ENCODE measurements at places on chromosomes 6 and 20.

DNA sequence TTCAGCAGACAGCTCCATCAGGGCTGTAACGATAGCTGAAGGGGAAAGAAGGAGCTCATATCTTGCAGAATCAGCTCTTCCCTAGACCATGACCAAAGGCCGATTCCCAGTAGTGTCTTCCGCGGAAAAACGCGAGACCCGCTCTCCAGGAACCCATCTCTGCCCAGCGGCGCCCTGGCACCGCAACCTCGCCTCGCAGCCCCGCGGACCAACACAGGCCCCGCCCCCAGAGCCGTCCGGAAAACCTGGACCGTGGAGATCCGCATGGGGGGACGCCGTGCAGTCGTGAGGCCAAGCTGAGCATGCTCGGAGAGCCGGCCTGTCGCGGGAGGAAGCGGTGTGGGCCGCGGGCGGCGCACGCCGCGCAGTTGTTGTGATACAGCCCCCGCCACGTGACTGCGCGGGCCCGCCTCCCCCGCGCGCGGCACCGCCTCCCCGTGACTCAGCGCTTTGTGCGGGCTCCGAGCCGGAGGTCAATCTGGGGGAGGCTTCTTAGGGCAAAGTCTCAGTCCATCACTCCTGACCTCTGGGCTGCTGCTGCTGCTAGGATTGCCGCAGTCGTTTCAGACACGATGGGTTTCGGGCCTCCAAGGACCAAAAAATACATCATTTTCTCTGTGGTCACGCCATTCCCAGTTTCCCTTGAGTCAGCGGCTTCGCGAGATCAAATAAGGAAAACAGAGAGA, 3.1 kb upstream of the GCLC start:
- DNase-seq: peak; percentile 82

GRCh38 chr6:158958504-158959386, 41.3 kb downstream of the RSPH3 start:
- no peak for DNase-seq

DNA sequence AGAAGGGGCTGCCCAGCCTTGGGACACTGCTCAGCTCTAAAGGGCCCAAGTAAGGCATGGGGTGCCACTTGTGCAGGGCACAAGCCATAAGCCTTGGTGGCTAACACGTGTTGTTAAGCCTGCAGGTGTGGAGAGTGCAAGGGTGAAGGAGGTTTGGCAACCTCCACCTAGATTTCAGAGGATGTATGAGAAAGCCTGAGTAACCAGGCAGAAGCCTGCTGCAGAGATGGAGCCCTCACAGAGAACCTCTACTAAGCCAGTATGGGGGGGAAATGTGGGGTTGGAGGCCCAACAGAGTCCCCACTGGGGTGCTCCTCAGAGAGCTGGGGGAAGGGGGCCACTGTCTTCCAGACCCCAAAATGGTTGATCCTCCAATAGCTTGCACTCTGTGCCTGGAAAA, 32.6 kb downstream of the SERINC1 start:
- no peak for DNase-seq

- no peak for DNase-seq
These were observed 8.4 kb downstream of the SDC4 start for GRCh38 chr20:45339799-45340198.

- no peak for DNase-seq
These were observed 301.2 kb downstream of the LRFN2 start for GRCh38 chr6:40285996-40286395.

DNA sequence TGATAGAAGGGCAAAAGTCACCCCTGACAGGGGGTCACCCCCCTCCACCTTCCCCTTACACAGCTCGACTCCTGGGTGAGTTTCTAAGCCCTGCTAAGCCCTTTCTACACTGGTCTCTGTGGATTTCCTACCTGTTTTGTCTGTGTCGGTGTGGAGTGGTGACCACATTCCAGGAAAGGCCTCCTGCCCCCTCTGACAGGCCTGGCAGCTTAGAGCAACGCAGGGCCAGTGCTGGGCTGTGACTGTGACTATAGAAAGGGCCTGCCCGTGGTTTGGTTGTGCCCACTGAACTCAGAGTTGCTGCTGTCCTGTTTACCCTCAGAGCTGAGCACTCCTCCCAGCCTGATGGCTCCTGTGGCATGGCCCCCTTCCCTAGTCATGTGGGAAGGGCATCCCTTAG, 109.0 kb downstream of the ARMC2 start:
- no peak for DNase-seq

DNA sequence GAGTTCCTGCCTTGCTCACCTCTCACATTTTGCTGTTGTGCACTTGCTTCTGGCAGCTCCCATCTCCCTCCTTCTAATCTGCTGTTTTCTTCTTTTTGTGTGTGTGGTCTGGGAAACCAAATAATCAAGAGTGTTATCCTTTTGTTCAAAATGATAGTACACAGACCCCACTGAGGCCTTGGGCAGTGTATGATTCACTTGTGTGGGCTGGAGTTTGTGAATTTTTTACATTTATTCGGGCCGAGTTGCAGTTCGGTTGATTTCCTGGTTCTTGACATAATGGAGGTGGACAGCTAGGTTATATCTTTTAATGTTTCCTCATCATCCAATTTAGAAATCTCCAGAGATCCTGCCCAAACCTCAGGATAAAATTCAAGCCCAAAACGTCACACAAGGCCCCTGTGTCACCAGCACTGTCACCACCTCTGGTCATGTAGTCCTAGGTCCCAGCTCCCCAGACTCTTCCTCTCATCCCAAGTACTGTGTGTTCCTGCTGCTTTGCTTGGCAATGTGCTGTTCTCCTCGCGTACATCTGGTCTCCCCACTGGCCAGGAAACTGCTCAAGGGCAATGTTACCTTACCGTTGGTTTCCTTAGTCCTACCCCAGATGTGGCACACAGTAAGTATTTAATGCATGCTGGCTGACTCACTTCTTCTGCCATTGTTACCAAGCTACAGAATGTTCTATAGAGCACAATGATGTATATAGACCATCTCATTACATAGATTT, 55.7 kb upstream of the PHACTR2 start:
- no peak for DNase-seq

GRCh38 chr6:143759666-143760065, 81.9 kb downstream of the PHACTR2 start:
- no peak for DNase-seq

DNA sequence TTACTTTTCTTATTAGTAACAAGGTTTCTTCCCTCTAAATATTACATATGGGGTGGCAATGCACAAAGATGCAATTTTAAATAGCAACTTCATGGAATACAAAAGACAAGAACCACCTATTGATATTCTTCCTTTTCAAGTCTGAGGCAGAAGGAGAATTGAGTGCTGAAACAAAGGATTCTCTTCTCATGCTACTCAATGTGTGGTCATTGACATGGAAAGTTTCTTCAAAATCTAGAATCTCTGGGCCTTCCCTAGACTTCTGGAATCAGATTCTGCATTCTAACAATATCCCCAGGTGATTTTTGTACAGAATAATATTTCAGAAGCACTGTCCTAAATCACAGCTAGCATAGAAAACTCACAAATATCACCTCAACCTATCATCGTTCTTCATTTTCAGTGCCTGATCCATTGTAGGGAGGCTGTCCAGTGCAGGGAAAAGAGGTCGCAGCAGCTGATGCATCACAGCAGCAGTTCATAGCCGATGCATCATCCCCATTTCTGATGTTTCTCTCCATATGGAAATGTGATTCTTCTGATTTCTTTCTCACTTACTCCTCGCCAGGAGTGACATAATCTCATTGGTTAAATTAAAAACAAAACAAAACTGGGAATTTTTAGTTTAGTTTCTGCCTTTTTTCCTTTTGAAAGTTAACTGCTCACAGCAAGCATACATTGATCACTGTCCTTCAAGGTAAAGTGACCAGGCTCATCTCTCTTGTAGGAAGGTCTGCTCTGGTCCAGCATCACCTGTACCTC, 139.5 kb upstream of the FAM83B start:
- no peak for DNase-seq

GRCh38 chr20:2866236-2866635, 7.0 kb upstream of the PTPRA start:
- DNase-seq: no peak

GRCh38 chr6:161074496-161075121, 83.0 kb downstream of the MAP3K4 start:
- no peak for DNase-seq

GRCh38 chr6:168943231-168943905, 310.3 kb downstream of the THBS2 start:
- DNase-seq: no peak

- no peak for DNase-seq
These were observed 135.6 kb downstream of the ANKRD60 start for GRCh38 chr20:58092871-58093270.

- DNase-seq: no peak
These were observed 53.3 kb upstream of the LGSN start for GRCh38 chr6:63372951-63373533.

GRCh38 chr6:2257363-2257762, 12.0 kb upstream of the GMDS start:
- no peak for DNase-seq

- DNase-seq: peak; percentile 50
These were observed 360.2 kb downstream of the PREX1 start for GRCh38 chr20:48467622-48468021.

- DNase-seq: no peak
These were observed 5.5 kb upstream of the JAG1 start for GRCh38 chr20:10679269-10679668.

DNA sequence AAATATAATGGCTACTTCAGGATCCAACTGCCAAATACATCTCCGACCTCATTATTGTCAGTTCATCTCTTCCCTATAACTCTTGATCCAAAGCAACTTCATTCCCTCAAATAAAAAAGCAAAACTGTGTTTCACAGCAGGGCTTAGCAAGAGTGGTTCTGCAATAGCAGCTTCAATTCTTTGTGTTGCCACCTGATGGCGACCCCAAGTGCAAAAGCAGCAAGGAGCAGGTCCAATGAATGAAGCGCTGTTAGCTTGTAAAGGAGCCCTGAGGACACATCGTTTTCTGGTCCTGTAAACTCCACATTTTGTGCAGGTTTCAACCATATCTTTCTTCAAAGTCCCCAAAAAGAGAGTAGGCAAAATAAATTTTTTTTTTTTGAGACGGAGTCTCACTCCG, 19.6 kb downstream of the RTN4IP1 start:
- peak; percentile 20 for DNase-seq

- DNase-seq: no peak
These were observed 37.1 kb upstream of the SLC4A11 start for GRCh38 chr20:3275966-3276679.

GRCh38 chr6:56382416-56382940, 135.1 kb upstream of the COL21A1 start:
- no peak for DNase-seq

DNA sequence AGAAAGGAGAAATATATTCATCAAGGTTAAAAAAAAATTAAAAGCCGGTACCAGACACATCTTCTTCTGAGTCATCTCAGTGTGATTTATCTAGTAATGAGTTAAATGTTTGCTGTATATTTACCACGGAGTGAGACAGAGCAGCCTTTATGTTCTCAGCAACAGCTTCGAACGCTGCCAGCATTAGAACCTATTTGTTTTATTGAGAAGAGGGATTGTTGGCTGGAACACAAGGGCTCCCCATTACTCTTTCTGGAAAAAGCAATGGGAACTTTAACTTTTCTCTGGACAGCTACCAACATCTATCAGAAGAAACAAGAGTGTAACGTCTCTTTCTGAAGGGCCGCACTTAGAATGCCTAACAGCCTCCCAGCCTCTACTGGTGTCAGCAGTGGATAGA, 105.3 kb upstream of the TAB2 start:
- DNase-seq: no peak

DNA sequence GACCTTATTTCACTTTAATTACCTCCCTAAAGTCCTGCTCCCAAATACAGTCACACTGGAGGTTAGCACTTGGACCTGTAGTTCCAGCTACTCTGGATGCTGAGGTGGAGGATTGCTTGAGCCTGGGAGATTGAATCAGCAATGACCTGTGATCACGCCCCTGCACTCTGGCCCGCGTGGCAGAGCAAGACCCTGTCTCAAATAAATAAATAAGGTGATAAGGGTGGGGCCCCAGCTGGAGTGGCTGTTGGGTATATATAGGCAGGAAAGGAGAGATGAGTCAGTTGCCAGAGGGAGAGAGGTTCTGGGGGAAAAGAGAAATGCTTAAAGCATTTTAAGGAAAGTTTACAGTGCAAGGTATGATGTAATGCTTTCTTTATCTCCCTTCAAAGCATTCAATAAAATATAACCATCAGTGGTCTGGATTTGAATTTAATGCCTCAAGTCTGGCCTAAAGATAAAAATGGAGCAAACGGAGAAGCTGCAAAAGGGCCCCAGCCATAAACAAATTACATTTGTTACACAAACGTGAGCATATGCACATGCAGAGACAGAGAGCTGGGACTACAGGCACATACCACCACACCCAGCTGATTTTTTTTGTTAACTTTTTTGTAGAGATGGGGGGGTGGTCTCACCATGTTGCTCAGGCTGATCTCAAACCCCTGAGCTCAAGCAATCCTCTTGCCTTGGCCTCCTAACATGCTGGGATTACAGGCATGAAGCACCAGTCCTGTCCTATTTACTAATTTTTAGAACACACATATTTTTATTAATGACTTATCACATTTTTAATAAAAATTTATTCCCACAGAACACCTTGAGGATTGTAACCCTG, 6.1 kb upstream of the PM20D2 start:
- DNase-seq: no peak

DNA sequence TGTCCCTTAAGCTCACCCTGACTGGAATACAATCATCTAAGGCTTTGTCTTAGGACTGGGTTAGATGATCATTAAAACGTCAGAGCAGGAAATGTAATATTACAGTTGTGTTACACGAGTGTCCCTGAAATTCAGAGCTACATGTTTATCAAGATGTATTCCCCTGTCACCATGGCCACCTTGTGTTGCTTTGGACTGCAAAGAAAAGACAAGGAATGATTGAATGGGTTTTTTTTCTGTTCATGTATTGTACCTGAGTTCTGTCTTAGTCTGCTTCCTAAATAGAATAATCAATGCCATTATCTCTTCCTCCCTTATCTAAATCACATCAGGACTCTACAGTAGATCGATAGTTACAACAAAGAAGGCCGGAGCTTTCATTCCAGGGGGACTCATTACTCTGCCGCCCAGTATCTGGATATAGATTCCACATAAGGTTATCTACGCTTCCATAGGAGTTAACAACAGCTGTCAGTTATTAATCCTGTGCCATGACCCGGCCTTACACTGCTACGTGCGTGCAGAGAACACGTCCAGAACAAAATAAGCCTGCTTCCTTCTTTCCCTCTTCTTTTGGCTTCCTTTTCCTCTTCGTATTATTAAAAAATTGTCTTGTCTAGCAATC, 274.1 kb upstream of the SASH1 start:
- no peak for DNase-seq

- DNase-seq: no peak
These were observed 23.2 kb downstream of the PLCB1 start for GRCh38 chr20:8155229-8155628.

GRCh38 chr6:89025633-89026032, 54.9 kb upstream of the PNRC1 start:
- no peak for DNase-seq

DNA sequence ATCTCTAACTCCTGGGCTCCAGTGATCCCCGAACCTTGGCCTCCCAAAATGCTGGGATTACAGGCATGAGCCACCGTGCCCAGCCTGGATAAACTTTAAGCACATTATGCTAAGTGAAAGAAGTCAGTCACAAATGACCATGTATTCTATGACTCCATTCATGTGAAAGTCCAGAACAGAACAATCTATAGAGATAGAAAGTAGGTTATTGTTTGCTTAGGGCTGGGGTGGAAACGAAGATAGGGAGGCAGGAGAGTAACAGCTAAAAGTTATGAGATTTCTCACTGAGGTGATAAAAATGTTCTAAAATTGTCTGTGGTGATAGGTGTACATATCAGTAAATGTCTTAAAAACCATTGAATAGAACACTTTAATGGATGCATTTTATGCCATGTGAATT, 40.9 kb upstream of the CITED2 start:
- no peak for DNase-seq

- peak; percentile 19 for DNase-seq
These were observed 93.8 kb upstream of the LY86 start for GRCh38 chr6:6494677-6495076.

All from HuH-7.5 (cell line).